Midbrain (tissue), 1 donor: ENCODE measurements at places on chromosomes 11 and 22.

DNA sequence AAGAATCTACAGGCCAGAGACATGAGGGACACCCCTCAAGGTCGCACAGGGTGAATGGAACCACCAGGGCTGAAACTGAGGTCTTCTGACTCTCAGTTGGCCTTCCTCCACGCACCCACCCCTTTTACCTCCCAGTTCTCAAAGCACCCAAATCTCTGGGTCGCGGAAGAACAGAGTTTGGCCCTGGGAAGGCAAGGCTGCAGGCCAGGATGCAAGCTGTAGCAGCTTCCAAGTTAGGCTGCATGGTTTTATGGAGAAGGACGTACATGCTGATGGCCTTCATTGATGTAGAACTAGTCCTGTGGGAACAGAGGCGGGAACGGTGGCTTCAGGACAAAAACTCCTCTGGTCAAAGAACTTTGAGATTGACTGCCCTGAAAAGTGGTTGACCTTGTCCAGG lies 143.5 kb upstream of the B3GAT1 start:
- DNase-seq: no peak

GRCh38 chr11:121265586-121265985 lies 27.0 kb upstream of the SC5D start:
- DNase-seq: no peak

DNA sequence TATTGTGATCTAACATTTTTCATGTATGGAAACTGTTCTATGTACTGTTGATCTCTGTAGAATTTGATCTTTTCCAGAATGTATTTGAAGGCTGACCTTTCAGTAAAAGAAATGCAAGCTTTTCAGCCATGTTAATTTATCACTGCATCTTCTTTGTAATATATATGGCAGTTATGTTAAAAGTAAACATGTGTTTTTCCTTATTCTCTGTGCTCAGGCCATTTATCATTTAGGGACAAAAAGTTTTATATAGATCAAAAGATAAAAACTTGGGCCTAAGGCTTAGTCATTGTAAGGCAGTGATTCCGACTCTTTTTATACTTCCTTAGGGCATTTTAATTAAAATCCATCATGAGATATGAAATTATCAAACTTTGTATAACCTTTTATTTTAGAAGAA lies 48.7 kb downstream of the KDM2A start:
- no peak for DNase-seq

GRCh38 chr22:40415531-40416266 lies 45.3 kb downstream of the SGSM3 start:
- DNase-seq: no peak
